Spinal cord (tissue), 10 donors: ENCODE measurements at places on chromosomes 5 and 9. TPM values are rescaled to one million over a fixed set of nuclear protein-coding genes. Genes with fewer than 3 reads are reported as not detected.

PCDHB13 gene
- 8.7 TPM for total RNA-seq

CCNB1 gene
- 38.0 TPM for total RNA-seq

DNA sequence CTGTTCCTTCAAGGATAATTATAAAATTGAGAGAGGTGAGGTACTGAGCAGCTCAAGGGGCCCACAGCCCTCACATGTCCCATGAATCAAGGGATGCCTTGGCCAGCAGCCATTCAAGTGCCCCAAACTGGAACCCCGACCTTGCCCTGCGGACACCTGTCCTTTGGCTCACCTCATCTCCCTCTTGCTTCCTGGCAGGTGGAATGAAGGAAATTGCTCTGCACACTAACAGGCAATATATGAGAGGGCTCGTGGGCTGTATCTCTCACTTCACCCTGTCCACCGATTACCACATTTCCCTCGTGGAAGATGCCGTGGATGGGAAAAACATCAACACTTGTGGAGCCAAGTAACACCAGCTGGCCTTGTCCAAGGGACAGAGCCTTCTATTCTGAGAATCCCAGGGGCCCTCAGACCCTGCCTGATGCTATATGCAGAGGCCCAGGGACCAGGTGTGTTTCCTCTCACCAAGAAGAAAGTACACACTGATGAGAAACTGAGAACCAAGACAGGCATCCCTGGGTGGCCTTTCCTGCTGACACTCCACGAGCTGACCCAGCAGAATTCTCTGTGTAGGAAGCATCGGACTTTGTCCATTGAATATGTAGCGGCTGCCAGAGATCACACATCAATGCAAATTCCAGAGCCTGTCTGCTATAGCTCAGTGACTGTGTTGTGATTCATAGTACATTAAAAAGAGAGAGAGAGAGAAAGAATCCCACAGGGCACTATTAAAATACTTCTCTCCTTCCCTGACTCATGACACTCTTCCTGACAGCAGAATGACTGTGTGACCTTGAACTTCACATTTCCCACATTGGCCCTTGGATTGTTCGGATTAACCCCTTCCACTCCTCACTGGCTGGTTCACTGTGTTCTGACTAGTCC lies 92.6 kb downstream of the LIFR start:
- DNase-seq, result peak; percentile 60

DNA sequence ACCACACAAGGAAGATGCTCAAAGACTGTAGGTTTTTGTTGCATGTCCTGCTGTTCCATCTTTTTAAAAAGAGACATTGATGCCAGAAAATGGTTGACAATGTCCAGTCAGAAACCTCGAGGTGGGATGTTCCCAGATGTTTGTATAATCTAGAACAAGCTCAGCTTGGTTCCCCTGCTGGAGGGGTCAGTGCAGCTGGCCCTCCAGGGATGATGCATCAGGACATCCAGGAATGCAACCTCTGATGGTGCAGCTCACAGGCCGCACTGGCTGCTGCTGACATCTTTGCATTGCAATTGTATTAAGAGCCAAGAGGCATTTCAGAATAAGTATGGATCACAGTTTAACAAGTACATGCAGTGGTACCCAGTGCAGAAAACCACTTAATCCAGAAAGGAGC lies 122.4 kb downstream of the MED10 start:
- no peak for DNase-seq

DNA sequence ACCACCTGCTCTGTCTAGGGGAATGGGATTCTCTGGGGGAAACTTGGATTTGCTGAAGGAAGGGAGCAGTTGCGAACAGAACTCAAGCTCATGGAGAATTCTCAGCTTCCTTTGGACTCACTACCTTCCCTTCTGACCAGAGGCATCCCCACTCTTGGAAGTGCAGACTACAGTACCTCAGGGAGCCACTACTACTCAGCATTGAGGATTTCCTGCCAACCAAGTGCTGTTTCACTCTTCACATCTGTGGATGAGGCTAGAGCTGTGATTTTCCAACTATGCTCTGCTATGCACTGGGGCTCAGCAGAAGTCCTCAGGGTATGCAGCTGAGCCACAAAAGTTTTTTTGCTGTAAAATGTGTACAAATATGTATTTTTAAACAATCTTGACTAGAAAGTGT lies 43.9 kb downstream of the MACROH2A1 start:
- DNase-seq, result no peak

TOPORS gene
- total RNA-seq, result 30.7 TPM

GRCh38 chr9:16553869-16554540 lies 316.5 kb downstream of the BNC2 start:
- no peak for DNase-seq

ARSI gene
- total RNA-seq, result 5.4 TPM

DNA sequence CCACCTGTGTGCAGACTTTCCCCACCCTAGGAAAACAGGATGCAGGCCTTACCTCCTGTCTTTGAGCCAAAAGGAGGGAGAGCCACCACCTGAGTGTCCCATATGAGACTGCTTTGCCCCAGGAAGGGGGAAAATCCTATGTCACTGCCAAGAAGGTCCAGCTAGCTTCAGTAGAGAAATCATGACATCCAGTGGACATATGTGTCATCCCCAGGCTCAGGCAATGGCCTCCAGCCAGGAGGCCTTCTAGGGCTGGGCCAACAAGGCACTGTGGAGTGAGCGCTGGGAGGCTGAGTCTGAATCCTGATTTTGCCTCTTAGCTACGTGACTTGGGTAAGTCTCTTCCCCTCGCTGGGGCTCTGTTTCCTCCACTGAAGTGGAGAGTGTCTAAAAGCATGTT lies 60.2 kb downstream of the SMIM23 start:
- no peak for DNase-seq

GRCh38 chr9:4955836-4956235 lies 29.2 kb upstream of the JAK2 start:
- DNase-seq, result no peak

DNA sequence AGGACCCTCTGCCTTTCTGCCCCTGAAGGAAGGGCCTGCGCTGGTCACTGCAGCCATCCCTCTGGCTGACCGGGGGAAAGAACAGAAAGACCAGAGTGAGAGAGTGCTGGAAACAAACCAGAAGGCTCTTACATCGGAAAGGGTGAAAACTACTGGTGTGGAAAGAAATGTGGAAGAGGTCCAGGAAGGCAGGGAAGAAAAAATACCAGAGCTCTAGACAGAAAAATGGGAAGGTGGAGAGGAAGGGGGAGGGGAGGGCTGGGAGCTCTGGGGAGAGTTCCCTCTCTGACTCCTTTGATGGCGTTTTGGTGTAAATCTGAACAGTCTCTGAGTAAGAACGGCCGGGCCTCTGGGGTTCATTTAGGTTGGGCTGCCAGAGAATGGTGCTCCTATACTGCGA lies 47.7 kb downstream of the COL23A1 start:
- peak; percentile 52 for DNase-seq

DNA sequence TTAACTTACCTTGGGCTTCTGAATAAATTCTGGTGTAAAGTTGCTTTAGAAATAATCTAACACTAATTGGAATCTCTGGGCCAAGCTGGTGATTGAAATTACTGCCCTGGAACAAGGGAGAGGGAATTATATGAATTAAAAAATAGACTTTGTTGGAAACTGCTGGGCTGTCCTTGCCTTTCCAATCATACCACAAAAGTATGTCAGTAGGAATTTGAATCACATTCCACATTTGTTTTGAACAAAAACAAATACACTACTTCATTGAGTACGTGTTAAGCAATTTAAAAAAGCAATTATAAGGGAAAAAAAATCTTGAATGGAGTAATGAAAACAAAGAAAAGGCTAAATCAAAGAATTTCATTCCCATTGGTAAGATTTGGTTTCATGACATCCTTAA lies 102.5 kb upstream of the SREK1 start:
- DNase-seq, result no peak

DNA sequence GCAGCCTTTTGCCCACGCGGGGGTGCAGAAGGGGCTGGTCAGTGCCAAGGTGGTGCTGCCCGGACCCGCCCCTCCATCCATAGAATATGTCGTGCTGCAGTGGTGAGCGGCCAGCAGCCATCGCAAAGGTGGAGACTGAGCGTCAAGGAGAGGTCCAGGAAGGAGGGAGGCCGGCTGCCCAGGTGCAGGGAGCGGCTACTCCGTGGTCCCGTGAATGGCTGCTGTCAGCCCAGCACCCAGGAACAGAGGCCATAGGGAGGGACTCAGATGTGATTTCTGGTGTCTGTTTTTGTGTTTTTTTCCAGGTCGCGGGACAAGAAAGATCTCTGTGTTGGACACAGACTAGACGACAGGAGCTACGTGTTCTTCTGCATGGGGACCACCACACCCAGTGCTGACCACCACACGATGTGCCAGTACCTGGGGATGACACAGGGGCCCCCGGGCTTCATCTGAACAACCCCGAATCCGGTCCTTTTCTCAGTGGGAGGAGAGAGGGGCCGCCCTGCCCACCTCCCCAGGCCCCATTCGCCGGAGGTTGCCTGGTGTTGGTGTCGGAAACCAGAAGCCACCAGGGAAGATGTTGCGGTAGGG lies 29.0 kb downstream of the PAEP start:
- no peak for DNase-seq

SMIM3 gene
- 8.4 TPM for total RNA-seq

DNA sequence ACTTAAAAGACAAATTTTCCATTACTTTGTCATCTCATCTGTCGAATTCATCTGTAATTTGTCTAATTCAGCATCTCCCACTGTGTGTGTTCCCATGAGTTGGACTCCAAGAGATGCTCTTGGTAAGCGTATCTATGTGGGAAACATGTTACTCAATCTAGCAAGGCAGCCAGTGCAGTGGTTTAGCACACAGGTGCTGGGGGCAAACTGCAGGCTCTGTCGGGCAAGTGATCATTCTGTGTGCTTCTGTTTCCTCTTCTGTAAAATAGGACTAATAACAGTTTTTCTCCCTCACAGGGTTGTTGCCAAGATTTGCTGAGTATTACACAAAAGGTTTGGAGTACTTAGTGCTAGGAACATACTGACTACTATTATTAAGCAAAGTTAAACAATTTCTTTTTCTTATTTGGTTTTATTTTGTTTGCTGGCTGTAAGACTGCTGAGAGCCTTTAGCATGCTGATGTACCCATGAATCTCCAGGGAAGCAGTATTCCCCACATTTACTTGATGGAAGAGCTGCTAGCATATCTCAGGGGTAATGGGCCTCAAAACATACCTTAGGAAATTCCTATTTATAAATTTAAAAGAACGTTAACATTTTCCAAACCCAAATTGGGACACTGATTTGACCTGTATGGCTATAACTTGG lies 709 bp upstream of the GAPT start:
- peak; percentile 19 for DNase-seq

EIF4E1B gene
- 1.2 TPM for total RNA-seq

REEP2 gene
- 48.1 TPM for total RNA-seq

ZFP37 gene
- 15.5 TPM for total RNA-seq

GRCh38 chr9:19440823-19441580 lies 32.2 kb downstream of the ACER2 start:
- no peak for DNase-seq

LCN6 gene
- not detected for total RNA-seq

PCDHAC2 gene
- 27.1 TPM for total RNA-seq

PCDHA12 gene
- 2.5 TPM for total RNA-seq

GRCh38 chr5:16467363-16468219 lies 2.0 kb upstream of the ZNF622 start:
- no peak for DNase-seq

PCDHB9 gene
- total RNA-seq, result 3.5 TPM

GRCh38 chr5:130436430-130436829 lies 532.2 kb downstream of the CHSY3 start:
- DNase-seq, result no peak

DNA sequence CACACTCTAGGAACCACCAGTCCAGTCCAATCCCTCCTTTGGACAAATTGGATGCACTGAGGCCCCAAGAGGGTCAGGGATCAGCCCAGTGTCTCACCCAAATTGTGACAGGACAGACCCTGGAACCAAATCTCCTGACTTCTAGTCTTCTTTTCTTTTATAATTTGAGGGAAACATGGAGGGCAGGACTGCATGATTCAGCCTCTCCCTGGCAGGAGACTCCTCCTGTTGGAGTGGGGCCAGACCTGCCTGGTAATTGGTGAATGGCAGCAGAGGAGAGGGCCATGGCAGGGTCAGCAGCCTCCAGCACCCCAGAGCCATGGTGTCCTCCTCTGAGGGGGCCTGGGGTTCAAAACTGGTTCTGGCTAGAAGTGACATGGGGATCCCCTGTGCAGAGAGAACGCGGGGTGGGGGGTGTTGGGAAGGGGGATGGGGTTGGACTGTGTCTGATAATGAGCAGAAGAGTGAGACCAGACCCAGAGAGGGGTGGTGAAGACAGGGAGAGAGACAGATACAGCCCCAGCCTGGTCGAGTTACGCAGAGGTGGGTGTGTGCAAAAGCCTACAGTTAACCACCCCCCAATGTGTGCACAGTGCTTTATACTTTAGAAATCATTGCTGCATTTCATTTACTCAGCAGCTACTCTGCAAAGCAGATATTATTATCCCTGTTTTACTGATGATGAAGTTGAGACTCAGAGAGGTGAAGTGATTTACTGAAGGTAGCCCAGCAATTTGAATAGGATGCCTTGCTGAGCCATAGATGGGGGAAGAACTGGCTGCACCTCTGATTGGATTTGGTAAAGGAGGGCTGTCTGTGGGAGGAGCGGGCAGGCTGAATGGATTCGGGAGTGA lies 3.8 kb upstream of the SYNPO start:
- peak; percentile 49 for DNase-seq

- no peak for DNase-seq
Observed at GRCh38 chr5:127186657-127187056, 103.9 kb upstream of the MEGF10 start.

GRCh38 chr9:113574441-113575262 lies 111.1 kb downstream of the RGS3 start:
- DNase-seq, result no peak

DNA sequence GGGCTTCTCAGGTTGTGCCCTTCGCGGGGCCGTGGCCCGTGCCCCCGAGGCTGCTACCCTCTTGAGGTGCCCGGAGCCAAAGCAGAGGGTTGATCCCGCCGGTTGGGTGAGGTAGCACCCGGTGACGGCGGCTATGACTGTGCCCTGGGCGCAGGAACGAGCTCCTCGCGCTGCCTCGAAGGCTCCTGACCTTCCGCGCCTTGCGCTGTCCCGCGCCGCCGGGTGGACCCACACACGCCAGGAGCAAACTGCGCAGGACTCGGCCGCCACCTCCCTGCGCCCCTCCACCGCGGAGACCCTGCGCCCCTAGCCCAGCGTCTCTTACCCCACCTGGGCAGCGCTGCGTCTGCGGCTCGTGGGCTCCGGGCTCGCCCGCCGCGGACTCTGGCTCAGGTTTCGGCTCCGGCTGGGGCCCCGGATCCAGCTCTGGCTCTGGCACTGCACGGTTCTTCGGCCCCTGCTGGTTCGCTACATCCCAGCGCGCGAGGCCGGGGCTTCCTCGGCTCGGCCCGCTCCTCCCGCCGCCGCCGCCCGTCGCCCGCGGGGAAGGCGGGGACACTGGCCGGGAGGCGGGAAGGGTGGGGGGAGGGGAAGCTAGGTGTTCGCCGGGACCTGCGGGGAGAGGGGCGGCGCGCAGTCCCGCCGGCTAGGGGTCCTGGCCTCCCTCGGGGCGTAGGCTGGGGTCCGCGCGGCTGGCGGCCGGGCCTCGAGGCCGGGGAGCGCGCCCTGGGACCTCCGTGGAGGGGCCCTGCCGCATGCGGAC lies 5.4 kb upstream of the PITX1 start:
- peak; percentile 24 for DNase-seq

GRCh38 chr9:96565671-96566497 lies 53.8 kb downstream of the CDC14B start:
- peak; percentile 61 for DNase-seq
